ENCODE measurements at places on chromosomes 2 and 18.

DNA sequence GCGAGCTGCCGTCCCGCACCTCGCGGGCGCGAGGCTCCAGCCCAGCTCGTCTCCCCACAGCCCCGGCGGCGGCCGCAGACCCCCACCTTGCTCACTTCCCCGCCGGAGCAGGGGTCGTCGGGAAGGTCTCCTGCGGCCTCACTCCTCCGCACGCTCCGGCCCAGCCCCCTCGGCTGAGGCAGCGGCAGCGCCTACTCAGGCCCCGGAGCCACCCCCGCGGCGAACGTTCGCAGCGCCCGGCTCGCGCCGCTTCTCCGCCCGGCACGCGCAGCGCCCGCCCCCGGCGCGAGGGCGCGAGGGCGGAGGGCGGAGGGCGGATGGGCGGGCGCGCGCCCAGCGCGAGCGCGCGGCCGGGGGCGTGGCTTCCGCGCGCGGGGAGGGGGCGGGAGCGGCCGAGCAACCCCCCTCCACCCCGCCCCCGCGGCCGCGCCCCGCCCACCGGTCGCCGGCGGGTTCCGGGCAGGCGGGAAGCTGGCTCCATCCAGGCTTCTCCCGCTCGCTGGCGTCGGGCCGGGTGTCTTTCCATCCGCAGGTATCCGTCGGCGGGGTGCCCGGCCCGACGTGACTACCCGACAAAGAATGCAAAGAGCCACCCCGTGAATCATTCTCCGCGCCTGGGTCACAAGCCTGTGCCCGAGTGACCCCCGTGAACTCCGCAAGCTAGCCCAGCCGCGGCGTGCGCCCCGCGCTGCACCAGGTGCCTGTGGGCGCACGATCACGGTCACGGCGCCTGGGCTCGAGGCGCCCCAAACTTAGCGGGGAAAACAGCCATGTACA lies at the start of gene DTNB:
Gene DTNB (minus strand): TSS at position 278 of the 777 bp plus-strand sequence. CDS start 20,917 bp downstream, outside the sequence.
- peak; percentile 74 for DNase-seq

- no peak for DNase-seq
Measured at GRCh38 chr2:216206041-216206703, 97.0 kb downstream of the XRCC5 start.

DNA sequence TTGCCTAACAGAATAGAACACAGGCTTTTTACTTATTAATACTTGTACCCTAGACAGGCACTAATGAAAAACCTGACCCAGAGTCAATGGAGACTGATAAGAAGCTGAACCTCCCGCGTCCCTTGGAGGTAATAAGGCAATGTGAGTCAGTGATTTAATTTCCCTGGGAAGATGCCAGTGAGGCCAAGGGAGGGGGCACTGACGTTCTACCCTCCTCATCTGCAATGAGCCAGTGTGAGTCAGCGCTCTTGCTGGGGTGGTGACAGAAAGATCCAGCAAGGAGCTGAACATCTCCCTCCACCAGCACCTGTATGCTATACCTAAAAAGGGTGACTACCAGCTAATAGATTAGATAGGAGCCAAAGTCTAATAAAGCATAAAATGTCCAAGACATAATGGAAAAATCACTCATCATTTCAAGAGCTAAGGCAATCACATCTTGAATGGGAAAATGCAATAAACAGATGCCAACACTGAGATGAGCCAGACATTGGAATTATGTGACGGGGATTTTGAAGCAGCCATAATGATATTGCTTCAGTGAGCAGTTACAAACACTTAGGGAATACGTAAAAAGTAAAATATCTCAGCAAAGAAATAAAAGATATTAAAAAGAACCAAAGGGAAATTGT lies 116.9 kb downstream of the TPGS2 start:
- no peak for DNase-seq

DNA sequence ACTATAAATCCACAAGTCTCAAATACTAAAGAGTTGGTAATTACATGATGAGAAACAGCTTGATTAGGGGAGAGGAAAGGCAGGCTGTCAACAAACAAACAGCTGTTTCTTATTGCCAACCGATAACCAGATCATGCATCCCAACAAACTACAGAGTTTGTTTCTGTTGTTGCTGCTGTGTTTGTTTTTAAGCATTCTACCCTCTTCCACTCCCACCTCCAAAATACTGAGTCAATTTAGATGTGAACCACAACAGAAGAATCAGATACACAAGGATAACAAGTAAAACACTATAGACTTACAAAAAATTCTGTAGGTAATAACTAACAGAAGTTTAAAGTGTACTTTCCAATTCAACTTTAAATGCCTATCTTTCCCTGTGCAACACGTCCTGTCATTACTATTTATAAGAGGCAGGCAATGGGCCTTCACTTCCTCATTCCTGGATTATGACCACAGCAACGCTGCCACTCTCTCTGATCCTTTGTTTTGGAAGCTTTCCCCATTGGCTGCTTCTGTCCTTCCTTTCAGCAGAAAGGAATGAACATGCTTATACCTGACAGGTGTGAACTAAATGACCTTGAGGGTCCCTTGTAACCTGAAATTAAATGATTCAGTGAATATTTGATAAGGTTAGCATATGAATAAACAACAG lies 152.0 kb downstream of the SRBD1 start:
- no peak for DNase-seq

DNA sequence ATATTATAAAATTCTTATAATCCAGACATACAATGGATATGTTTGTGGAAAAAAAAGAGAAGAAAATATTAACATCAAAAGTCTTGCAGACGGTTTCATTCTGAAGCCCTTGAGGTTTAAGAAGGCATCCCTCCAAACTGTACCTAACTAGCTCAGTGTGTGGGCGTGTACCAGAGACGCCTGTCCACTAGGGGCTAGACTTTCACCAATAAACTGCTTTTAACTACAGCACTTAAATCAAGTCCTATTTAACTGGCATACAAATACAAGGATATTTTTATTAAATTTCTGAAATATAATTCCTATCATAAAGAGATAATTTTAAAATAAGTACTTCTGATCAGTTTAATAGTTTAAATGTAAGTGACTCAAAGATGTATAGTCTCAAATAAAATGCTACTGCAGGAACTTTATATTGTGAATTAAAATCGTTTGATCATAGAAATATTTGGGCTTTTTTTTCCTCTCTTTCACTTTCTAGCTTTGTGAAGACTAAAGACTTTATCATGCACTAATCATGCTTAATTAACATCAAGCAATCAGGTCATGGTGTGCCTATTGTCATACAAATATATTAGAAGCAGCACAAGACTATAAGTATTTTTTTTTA lies 437.7 kb downstream of the SATB2 start:
- no peak for DNase-seq

DNA sequence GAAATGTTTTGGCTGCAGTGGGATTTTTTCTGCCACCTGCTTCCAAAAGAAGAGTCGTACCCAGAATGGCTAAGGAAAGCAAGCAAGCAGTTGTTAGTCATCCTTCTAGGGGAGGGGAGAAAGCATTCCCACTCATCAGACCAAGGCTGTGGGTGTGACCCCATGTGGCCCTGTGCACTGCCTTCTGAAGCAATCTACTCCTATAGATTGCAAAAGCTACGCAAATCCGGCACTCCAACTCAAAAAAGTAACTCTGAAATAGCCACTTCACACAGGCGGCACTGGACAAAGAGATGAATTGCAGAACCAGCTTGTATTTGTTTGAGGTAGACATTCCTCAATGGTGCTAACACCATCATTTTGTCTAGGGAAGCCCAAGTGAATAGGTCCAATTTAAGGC lies 44.3 kb downstream of the ST3GAL5 start:
- no peak for DNase-seq

DNA sequence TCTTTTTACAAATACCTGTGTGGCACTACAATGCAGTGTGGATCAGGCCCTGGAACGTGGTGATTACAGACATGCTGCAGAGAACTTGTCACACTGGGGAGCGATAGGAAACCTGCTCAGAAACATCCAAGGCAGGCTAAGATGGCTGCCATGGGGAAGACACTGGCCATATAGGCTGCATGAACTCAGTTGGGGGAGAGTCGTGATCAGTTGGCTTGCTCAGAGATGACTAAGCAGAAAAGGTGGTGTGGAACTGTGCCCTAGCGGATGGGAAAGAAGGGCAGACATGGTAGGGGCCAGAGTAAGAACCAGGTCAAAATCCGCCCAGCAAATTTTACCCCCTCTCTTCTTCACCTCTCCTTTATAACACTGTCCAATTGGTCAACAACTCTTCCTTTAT lies 307.8 kb downstream of the LRRTM1 start:
- no peak for DNase-seq

DNA sequence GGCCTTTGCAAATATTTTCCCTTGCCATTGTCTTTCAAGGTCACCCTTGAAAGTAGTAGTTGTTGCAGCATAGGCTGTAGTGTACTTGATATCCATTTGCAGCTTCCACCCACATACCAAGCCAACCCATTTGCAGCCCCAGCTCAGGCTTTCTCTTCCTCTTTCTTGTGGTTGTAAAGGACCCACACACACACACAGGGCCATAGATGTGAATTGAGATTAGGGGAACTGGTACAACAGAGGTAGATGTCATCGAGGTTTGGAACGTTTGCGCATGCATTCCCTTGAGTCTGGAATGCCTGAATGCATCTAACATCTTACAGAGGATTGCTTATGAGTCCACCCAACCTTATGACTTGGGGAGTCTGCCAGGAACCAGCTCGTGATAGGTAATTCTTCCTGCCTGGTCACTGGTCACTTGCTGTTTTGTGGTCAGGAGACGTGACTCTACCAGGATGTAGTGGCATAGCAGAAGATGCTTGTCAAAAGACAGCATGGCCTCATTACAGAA lies 91.9 kb downstream of the MRPS9 start:
- no peak for DNase-seq

DNA sequence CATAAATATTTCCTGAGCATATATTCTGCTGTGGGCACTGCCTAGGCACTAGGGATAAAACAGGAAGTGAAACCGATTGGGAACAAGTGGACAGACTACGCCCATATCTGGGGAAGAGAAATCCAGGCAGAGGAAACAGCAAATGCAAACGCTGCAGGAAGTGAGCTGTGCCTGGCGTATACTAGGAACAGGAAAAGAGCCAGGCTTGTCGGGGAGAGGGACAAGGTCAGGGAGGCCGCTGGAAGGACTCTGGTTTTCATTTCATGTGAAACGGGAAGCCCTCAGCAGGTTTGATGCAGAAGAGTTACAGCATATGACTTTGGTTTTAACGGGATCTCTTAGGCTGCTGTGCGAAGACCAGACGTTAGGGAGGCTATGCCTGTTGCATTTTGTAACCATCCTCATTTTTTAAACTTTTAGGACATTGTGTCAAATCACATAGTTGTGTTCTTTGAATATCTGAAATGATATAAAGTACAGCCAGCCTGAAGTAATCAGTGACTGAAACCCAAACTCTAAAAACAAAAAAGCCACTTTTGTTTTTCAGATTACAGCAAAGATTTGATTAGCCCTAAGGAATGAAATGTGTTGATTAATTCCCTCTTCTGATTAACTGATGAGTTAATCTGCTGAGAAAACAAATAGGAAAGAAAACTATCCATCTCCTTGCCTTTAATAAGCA lies 110.2 kb upstream of the PIEZO2 start:
- DNase-seq: no peak

DNA sequence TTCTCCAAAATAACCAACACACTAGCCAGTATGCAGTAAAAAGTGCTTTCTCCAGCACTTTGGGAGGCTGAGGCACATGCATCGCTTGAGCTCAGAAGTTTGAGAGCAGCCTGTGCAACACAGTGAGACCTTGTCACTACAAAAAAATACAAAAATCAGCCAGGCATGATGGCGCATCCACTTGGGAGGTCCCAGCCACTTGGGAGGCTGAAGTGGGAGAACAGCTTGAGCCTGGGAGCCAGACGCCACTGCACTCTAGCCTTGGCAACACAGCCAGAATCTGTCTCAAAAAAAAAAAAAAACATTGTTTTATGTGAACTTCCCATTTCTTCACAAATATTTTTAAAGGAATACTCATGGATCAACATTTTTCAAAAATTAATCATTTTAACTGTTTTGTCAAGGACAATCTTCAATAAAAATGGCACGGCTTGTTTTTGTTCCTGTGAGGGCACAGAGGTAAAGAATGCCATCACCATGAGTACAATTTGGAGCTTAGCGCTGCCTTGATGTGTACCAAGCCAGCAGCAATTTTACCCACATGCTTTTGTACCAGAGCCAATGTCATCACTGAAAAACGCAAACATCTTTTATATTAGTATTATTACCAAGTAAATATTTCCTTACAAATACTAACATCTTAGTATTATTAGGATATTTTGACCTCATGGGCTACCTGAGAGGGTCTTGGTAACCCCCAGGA lies 26.7 kb downstream of the RAB1A start:
- DNase-seq: no peak

GRCh38 chr2:72619626-72620025 lies 206.2 kb downstream of the EXOC6B start:
- no peak for DNase-seq

DNA sequence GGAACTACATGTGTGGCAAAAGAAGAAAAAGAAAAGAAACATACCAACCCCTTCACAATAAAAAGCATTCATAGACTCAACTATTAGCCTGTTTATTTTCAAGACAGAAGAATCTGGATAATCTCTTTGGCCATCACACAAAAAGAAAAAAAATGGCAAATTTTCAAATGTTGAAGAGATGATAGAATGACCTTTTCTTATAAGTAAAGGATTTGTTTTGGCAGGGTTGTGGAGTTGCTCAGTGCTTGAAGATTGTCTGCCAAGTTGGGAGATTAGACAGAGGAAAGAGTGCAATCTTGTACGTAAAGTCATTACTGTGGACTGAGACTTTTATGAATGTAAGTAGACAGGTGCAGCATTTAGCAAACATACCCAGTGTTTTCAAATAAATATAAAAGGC lies 18.5 kb upstream of the FAM171B start:
- no peak for DNase-seq

GRCh38 chr2:219126555-219126954 lies 34.1 kb downstream of the NHEJ1 start:
- DNase-seq: no peak

DNA sequence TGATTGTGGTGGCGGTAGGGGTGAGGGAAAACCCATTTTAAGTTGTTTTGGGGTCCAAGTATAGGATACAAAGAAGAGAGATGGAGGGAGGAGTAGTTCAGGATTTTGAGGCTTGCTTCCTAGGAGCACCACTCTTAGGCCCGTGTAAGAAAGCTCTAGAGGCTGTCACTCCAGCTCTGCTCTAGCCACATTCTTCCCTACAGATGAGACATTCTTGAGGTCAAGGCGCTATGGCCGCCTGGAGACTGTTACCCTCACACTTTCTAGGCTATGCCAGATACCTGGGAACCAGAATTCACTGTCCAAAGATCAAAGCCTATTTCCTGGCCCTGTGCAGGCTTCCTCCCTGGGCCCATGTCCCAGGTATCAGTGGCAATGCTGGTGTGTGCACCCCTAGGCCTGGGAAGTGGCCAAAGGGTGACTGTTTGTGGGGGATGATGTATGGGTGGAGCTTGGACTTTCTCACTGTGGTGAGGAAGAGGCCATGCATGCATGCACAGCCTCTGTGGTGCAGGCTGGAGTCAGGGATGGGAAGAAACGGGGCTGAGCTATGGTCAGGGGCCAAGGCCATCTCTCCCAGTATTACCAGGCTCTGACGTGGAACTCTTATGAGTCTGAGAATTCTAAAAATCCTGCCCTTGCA lies 7.0 kb upstream of the TTL start:
- no peak for DNase-seq
